ENCODE measurements at places on chromosomes 2 and 18.

- DNase-seq: no peak
Measured at GRCh38 chr2:7773362-7774360, 856.4 kb downstream of the RNF144A start.

GRCh38 chr2:133591164-133591563, 22.9 kb upstream of the NCKAP5 start:
- no peak for DNase-seq

DNA sequence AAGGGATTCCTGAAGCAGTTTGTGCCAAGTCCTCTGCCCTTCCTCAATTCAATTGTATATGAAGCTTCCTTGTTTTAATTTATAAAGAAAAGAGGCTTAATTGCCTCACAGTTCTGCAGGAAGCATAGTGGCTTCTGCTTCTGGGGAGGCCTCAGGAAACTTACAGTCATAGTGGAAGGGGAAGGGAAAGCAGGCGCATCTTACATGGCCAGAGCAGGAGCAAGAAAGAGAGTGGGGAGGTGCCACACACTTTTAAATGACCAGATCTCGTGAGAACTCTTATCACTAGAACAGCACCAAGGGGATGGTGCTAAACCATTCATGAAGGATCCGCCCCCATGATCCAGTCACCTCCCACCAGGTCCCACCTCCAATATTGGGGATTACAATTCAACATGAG, 114.2 kb downstream of the SGPP2 start:
- no peak for DNase-seq

DNA sequence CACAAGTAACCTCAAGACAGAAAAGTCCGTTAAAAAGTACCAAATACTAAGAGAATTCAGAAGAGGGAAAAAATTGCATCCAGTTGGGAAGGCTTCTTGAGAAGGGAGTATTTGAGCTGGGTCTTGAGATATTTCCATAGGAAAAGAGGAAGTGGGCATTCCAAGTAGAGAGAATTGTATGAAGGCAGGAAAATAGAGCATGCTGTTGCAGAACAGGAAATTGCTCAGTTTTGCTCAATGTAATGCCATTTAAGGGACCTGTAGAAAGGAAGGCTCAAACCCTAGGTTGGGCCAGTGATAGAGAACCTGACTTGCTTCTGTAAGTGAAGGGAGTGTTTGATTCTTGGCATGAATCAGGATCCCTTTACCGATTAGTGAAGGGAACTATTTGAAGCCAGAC, 1.0 kb upstream of the ZC3H8 start:
- no peak for DNase-seq

GRCh38 chr2:147051248-147051647, 793.6 kb upstream of the ACVR2A start:
- no peak for DNase-seq

GRCh38 chr18:9719421-9719981, 11.4 kb downstream of the RAB31 start:
- no peak for DNase-seq

- DNase-seq: no peak
Measured at GRCh38 chr18:45349467-45349866, 265.8 kb upstream of the SLC14A2 start.

DNA sequence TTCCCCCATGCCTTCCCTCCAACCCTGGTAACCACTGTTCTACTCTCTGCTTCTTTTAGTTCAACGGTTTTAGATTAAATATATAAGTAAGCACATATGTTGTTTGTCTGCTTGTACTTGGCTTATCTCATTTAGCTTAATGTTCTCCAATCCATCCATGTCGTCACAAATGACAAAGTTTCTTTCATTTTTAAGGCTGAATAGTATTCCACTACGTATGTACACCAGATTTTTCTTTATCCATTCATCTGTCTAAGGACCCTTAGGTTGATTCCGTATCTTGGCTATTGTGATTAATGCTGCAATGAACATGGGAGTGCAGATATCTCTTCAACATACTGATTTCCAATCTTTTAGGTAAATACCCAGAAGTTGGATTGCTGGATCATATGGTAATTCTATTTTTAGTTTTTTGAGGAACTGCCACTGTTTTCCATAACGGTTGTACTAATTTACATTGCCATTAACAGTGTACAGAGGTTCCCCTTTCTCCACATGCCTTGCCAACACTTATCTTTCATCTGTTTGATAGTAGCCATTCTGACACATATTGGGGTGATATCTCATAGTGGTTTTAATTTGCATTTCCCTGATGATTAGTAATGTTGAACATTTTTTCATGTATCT, 8.1 kb downstream of the ASB3 start:
- no peak for DNase-seq

- no peak for DNase-seq
Measured at GRCh38 chr2:48715042-48715899, 40.3 kb downstream of the LHCGR start.

DNA sequence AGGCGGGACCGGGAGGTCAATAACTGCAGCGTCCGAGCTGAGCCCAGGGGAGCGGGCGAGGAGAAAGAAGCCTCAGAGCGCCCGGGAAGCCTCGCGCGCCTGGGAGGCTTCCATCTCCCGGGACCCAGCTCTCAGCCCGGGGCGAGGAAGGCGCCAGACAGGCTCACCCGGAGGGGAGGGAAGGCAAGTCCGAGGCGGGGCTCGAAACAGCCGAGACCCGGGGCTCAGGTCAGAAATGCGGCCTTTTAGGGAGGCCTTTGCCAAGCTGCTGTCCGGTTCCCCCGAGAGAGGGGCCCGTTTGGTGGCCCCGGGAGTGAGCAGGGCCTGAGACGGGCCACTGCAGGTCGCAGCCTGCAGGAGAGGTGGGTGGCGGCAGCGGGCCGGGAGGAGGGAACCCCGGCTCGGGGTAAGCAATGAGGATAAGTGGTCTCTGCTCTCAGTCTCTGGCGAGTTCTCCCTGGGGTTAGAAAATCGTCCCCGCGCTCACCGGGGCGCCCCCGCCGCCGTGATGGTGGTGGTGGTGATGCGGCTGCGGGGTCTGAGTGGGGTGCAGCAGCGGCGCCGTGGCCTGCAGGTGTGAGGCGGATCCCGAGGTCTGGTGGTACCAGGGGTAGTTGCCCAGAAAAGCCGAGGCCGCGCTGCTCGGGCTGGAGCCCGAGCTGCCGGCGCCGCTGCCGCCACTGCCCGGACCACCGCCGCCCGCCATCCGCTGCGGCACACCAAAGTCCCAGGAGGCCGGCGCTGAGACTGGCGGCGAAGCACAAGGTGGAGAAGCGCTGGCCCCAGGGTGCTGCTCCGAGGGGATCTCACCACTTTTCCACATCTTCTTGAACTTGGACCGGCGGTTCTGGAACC, 2.4 kb downstream of the DLX2 start:
- no peak for DNase-seq

GRCh38 chr2:55627915-55628314, 10.5 kb upstream of the PPP4R3B start:
- no peak for DNase-seq

DNA sequence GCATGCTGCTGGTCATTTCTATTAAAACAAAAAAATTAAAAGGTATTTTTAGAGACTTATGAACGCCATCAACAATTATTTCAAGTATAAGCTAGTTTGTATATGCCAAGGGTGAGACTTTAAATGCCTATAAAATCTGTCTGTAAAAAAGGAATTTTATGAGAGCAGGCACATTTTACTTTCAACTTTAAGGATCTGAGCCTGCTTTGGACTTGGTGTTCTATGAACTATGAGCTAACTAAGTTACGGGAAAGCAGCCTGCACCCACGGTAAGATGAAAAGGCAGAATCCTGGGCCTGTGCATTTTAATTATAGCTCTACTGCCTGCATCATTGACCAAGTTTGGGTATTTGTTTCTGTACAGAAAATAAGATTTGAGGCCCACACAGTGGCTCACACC, 95.4 kb downstream of the PLEKHM3 start:
- no peak for DNase-seq

- no peak for DNase-seq
Measured at GRCh38 chr2:41828052-41828643, 219.7 kb upstream of the PKDCC start.

DNA sequence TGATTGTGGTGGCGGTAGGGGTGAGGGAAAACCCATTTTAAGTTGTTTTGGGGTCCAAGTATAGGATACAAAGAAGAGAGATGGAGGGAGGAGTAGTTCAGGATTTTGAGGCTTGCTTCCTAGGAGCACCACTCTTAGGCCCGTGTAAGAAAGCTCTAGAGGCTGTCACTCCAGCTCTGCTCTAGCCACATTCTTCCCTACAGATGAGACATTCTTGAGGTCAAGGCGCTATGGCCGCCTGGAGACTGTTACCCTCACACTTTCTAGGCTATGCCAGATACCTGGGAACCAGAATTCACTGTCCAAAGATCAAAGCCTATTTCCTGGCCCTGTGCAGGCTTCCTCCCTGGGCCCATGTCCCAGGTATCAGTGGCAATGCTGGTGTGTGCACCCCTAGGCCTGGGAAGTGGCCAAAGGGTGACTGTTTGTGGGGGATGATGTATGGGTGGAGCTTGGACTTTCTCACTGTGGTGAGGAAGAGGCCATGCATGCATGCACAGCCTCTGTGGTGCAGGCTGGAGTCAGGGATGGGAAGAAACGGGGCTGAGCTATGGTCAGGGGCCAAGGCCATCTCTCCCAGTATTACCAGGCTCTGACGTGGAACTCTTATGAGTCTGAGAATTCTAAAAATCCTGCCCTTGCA, 7.0 kb upstream of the TTL start:
- no peak for DNase-seq

GRCh38 chr2:215794829-215795546, 218.4 kb downstream of the MREG start:
- DNase-seq: no peak

- no peak for DNase-seq
Measured at GRCh38 chr2:218963601-218964000, 4.1 kb downstream of the CDK5R2 start.

DNA sequence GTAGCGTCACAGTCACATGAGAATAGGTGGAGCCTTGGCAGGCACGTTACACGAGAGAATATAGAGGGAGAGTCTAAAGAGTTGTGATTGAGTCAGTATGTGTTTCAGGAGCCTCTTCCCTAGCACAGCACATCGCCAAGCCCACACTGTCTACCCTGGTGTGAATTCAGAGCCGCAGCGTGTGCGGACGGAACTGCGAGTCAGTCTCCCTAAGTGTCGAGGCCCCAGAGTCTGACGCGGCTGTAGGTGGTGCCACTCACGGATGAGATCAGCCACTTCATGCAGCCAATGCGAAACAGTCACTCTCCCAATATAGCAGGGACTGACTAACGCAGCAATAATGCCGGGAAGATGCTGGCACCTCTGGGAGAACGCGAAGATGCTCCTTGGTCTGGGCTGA, 587.3 kb upstream of the ID2 start:
- DNase-seq: no peak

- DNase-seq: peak; percentile 13
Measured at GRCh38 chr2:232502511-232502910, 14.9 kb upstream of the ECEL1 start.

DNA sequence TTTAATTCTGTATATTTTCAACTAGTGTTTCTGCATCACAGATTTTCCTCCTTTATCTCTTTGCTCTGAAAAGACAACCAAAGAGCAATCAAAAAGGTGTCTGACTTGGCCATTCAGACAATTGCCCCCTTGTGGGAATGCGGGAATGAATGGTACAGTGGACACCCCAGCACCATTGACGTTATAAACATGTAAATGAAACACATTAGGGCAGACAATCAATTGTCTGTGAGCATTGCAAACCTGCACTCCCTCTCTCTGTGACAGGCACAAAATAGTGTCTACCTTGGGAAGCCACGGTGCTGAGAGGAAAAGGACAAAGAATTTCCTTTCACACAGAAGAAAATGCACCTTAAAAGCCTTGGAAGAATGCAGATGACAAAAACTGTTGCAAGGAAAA, 8.0 kb downstream of the ZEB2 start:
- no peak for DNase-seq

GRCh38 chr2:216687646-216688045, 7.7 kb downstream of the IGFBP5 start:
- DNase-seq: no peak

- no peak for DNase-seq
Measured at GRCh38 chr18:63315131-63315662, 4.4 kb downstream of the BCL2 start.

DNA sequence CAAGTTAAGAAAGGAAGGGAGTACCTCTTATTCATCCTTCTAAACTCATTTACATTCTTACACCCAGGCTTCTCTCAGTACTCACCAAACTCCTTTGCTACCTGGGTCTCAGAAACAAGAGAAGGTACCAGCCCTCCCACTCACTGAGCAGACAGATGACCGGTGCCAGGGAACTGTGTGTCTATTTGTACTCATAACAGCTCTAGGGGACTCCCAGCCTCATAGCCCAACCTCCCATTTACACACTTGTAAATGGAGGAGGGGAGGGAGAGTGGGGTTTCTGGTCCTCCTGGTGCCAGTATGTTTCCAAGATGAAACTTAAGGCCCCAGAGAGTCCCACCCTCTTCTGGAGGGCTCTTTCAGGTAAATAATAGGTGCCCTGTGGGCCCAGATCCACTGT, 42.8 kb upstream of the SIGLEC15 start:
- no peak for DNase-seq

GRCh38 chr18:49013961-49014604, 63.3 kb upstream of the SMAD7 start:
- DNase-seq: no peak

GRCh38 chr2:1318366-1319009, 94.8 kb upstream of the TPO start:
- no peak for DNase-seq

DNA sequence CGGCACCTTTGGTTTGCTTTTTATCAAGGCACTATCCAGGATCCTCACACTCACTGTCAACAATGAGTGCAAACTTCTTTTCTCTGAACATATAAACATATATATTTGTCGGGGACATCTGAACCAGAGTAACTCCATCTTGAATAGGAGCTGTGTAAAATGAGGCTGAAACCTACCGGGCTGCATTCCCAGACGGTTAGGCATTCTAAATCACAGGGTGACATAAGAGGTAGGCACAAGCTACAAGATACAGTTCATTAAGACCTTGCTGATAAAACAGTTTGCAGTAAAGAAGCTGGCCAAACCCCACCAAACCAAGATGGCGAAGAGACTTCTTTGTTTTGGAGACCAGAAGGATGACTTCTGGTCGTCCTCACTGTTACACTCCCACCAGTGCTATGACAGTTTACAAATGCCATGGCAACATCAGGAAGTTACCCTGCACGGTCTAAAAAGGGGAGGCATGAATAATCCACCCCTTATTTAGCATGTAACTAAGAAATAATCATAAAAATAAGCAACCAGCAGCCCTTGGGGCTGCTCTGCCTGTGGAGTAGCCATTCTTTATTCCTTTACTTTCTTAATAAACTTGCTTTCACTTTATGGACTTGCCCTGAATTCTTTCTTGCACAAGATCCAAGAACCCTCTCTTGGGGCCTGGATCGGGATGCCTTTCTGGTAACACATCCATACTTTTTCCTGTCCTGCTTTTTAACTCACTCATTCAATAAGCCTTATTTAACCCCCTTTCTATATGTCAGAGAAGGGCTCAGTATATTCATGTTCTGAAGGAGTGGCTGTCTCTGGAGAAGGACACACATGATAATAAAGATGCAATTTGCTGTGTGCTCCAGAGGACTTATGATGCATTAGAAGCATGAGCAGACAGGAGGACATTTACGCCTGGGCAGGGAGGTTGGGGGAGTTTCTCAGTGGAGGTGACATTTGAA, 65.4 kb downstream of the TACR1 start:
- no peak for DNase-seq

- no peak for DNase-seq
Measured at GRCh38 chr2:85327160-85327821, 498 bp downstream of the TGOLN2 start.
